ENCODE measurements at places on chromosomes 11 and 22. TPM values are rescaled to one million over a fixed set of nuclear protein-coding genes. Genes with fewer than 3 reads are reported as not detected.

Gene CYP2D6
- 2.8 TPM for polyA plus RNA-seq

- no peak overlapping the region for H3K27ac ChIP-seq
- no peak for DNase-seq
- peaks cover 9% of the 10 kb centered on the region for H3K4me1 ChIP-seq
- no peak overlapping the region for H3K4me3 ChIP-seq
- no peaks in the 10 kb centered on the region for H3K36me3 ChIP-seq
- H3K27me3 ChIP-seq = no peaks in the 10 kb centered on the region
Measured at GRCh38 chr11:10268746-10269488, 25.1 kb downstream of the SBF2 start.

DNA sequence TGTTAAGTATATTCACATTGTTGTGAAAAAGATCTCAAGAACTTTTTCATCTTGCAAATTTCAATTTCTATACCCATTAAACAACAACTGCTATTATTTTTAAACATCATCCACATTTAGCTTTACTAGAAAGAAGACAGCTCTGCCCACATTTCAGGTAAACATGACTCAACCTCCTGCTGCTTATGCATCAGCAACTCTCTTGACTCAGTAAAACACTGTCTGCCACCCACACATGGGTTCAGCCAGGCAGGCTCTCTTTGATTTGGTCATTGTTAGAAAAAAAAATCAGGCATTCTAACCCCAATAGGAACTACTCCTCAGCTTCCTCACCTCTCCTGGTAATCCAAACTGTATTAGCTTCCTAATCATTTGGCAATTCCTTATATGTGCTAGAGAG lies 5.1 kb upstream of the ENDOD1 start:
- no peak overlapping the region for H3K27ac ChIP-seq
- no peak overlapping the region for H3K4me3 ChIP-seq
- peaks cover 16% of the 10 kb centered on the region for H3K4me1 ChIP-seq
- no peaks in the 10 kb centered on the region for H3K36me3 ChIP-seq
- DNase-seq = no peak
- no peaks in the 10 kb centered on the region for H3K27me3 ChIP-seq

DNA sequence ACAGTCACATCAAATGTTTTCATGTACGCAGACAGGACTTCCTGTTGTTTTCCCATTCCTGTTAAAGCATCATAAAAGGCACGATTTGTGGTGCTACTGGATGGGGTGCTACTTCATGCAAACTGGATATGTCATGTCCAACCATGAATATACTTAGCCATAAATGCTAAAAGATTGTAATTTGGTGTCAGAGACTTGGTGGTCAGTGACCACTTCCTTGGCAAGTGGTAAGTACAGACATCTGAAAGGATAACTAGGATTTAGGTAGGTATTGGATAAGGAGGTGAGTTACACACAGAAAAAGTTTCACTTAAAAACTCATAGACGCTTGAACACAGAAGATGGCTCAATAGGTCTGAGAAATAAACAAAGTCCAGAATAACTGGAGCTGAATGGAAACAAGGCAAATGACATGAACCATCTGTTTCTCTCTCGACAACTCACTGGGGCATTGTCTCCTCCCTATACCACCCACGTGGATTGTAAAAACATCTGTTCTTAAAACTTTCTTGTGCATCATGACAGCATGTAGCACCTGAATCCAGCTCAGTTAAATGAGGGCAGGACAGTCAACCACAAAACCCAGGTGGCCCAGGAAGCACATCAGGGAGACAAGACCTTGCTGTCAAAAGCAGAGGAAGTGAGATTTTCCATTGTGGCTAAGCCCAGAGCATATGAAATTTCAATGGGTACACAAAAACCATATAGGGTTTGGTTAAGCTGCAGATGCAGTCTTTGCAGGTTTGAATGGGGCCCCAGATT lies 22.1 kb upstream of the IGLL5 start:
- H3K27me3 ChIP-seq = peaks cover under 1% of the 10 kb centered on the region
- H3K4me1 ChIP-seq = no peaks in the 10 kb centered on the region
- DNase-seq = no peak
- no peaks in the 10 kb centered on the region for H3K36me3 ChIP-seq
- no peak overlapping the region for H3K4me3 ChIP-seq

Measured in keratinocyte (primary cell).